A549 treated with Hydrocortisone at 1 μM for 4 hours (cell line): ENCODE measurements at places on chromosomes 3 and 15. TPM values are rescaled to one million over a fixed set of nuclear protein-coding genes. Genes with fewer than 3 reads are reported as not detected.

MLF1 gene
- total RNA-seq = 22.8 to 27.0 TPM (median 24.2 TPM) in 5 replicates

ISG20 gene
- total RNA-seq = 33.0 to 44.6 TPM (median 38.2 TPM) in 5 replicates

BMF gene
- total RNA-seq = 1.2 to 1.6 TPM (median 1.5 TPM) in 5 replicates

LYSMD2 gene
- 19.7 to 28.0 TPM (median 25.4 TPM) in 5 replicates for total RNA-seq

GATA2 gene
- 3.7 to 5.6 TPM (median 5.1 TPM) in 5 replicates for total RNA-seq

IL5RA gene
- not detected in 5 replicates for total RNA-seq

GXYLT2 gene
- 0.87 to 1.2 TPM (median 1.1 TPM) in 5 replicates for total RNA-seq

SKOR1 gene
- 0.02 to 0.07 TPM (median 0.05 TPM) in 5 replicates for total RNA-seq

GMNC gene
- not detected in 5 replicates for total RNA-seq

ARF4 gene
- 149 to 179 TPM (median 160 TPM) in 5 replicates for total RNA-seq

LEKR1 gene
- 0.54 to 0.63 TPM (median 0.59 TPM) in 5 replicates for total RNA-seq

POLR2H gene
- 65.8 to 77.6 TPM (median 71.5 TPM) in 5 replicates for total RNA-seq

ALDH1A2 gene
- total RNA-seq = 0.24 to 1.1 TPM (median 0.62 TPM) in 4 of 5 replicates, not detected in the other

RETNLB gene
- total RNA-seq = not detected in 5 replicates

TGFBR2 gene
- total RNA-seq = 54.3 to 64.9 TPM (median 60.6 TPM) in 5 replicates

ZPLD1 gene
- 0.06 TPM in 1 of 5 replicates, not detected in the others for total RNA-seq

SLC6A11 gene
- total RNA-seq = 0.05 to 0.18 TPM (median 0.08 TPM) in 5 replicates

TEX9 gene
- total RNA-seq = 3.1 to 6.2 TPM (median 4.0 TPM) in 5 replicates

CCRL2 gene
- 0.07 to 0.10 TPM (median 0.09 TPM) in 3 of 5 replicates, not detected in the others for total RNA-seq

GOLGA6C gene
- total RNA-seq = not detected in 5 replicates

KLHL6 gene
- not detected in 5 replicates for total RNA-seq

SLC12A1 gene
- total RNA-seq = not detected in 5 replicates

COL7A1 gene
- 130 to 168 TPM (median 149 TPM) in 5 replicates for total RNA-seq

LINGO1 gene
- 7.8 to 10.9 TPM (median 9.3 TPM) in 5 replicates for total RNA-seq

UPK1B gene
- 9.6 to 14.3 TPM (median 11.9 TPM) in 5 replicates for total RNA-seq

ATP13A5 gene
- not detected in 5 replicates for total RNA-seq

SH3GL3 gene
- 0.38 to 0.75 TPM (median 0.61 TPM) in 5 replicates for total RNA-seq

GRK7 gene
- total RNA-seq = 0.03 TPM in 1 of 5 replicates, not detected in the others

SLC24A5 gene
- not detected in 5 replicates for total RNA-seq
